ENCODE measurements at places on chromosomes 4 and X. TPM values are rescaled to one million over a fixed set of nuclear protein-coding genes. Genes with fewer than 3 reads are reported as not detected.

The FGG gene
- polyA plus RNA-seq: 32.8 TPM

GRCh38 chrX:3780564-3780963, 67.1 kb upstream of the PRKX start:
- DNase-seq: no peak

- no peak for DNase-seq
Observed at GRCh38 chrX:72141372-72142004, 9.8 kb upstream of the RTL5 start.

DNA sequence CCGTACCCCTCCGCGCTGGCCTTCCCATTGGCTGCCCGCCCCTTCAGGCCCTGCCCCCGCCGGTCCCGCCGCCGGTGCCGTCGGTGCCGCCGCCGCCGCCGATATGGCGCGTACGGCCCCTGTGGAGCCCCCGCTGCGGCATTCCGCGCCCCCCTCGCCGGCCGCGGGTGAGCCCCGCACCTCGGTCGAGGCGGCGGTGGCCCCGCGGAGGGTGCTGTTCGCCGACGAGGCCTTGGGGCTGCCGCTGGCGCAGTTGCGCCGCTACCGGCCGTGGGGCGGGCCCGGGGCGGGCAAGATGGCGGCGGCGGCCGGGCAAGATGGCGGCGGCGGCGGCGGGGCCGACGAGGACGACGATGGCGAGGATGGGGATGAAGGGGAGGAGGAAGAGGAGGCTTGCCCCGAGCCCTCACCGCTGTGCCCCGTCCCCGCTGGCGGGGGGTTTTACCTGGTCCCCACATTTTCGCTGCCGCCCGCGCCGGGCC, at the start of gene PPP1R3F:
PPP1R3F (plus strand) TSS at position 27 of the 482 bp plus-strand sequence; CDS start at position 104, 77 bp downstream.
- no peak for DNase-seq

The ARX gene
- polyA plus RNA-seq: 0.21 TPM

- peak; percentile 1 for DNase-seq
Observed at GRCh38 chr4:22237155-22237751, 278.6 kb downstream of the ADGRA3 start.

The GPC4 gene
- 19.5 TPM for polyA plus RNA-seq

DNA sequence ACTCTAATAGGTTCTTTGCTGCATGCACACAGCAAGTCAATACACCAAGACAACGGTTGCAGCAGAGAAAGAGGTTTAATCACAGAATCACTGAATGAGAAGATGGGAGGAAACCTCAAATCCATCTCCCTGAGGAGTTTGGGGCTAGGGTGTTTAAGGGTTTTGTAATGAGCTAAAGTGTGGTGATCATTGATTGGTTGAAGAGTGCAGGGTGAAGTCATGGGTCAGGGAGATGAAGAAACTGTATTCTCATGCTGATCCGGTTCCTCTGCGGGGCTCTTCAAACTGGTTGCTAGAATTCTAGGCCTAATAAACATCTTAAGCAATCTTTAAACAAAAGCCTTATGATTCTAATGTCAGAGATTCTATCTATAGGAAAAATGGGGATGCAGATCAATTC, 432.5 kb upstream of the FAM47C start:
- DNase-seq: no peak

GRCh38 chr4:75598390-75598789, 31.9 kb downstream of the CDKL2 start:
- DNase-seq: no peak

GRCh38 chr4:148023512-148024181, 291.8 kb downstream of the ARHGAP10 start:
- no peak for DNase-seq

GRCh38 chr4:138494931-138495330, 252.8 kb upstream of the SLC7A11 start:
- DNase-seq: no peak

The GAGE13 gene
- polyA plus RNA-seq: not detected

- DNase-seq: peak; percentile 71
Observed at GRCh38 chrX:134749706-134750445, 91.6 kb upstream of the PLAC1 start.

DNA sequence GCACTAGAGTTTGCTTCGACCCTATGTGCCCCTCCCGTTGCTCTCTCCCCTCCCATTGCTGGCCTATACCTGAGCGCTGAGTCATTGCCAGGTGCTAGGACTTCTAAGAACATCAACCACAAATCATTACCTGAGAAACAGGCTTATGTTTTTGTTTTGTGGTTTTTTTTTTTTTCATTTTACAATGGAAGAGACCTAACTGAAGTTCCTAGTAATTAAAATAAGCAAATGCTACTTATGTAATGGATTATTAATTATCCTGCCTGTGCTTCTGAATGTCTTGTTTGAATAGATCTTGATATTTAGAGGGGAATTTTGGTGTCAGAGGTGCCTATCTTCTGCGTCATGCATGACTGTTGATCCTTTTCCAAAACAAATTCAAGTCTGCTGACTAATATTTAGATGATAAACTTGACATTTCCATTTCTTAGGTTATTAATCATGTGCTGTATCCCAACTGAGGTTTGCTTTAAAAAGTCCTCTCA, 275.4 kb upstream of the CPEB2 start:
- DNase-seq: no peak

The TMPRSS11F gene
- not detected for polyA plus RNA-seq

DNA sequence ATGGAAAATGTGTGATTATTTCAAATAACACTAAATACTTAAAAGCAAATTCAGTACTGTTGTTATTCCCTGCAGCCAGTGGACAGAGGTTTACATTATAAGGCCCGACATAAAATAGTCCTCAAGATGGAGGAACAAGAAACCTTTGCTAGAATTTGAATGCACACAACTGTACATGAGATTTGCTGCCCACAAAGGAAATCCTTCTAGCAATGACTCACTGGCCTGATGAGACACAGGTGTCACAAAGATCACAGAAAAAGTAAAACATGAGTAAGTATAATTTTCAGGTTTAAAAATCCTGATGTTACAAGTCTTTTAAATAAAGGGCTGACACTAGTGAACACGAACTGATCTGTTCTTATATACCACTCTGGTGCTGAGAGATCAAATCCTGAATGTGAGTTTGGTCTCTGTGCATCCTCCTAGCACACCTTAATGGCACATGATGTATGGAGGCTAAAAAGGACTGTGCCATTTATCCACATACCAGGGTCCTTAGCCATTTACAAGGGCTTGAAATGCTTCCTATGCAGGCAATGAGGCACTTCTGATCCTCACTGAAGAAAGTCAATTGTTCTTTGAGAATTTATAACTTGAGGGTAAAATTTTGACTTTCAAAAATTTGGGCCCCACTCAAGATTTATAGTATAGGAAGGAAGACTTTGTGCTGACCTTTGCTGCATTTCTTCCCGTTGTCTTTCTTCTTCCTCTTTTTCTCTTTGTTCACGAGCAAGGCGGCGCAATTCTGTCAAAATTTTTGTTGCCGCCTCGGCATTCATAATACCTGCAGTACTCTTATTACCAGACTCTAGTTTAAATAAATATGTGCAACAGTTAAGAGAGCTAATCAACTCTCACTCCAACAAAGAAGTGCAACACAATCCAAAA, 23.0 kb downstream of the MAP7D3 start:
- DNase-seq: no peak

GRCh38 chr4:102390438-102390837, 45.2 kb upstream of the SLC39A8 start:
- DNase-seq: no peak

DNA sequence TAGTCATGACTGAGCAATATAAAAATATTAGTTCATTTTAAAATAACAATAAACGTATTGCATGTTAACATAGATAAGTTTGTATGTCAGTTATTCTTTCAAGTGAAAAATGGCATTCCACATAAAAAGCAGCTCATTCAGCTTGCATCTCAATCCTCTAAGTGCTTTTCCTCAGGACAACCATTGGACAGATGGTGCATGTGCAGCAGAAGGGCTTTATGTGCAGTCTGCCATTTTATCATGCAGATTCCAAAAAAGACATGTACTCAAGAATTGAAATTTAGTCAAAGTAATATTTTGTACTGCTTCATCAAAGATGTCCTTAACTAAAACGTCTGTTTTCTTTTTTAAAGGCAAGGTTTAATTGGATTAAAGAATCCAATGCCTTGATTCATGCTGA, 93.4 kb downstream of the RS1 start:
- no peak for DNase-seq

The OTC gene
- polyA plus RNA-seq: 0.91 TPM

GRCh38 chr4:87321888-87322287, 794 bp downstream of the HSD17B13 start:
- no peak for DNase-seq

- DNase-seq: peak; percentile 27
Observed at GRCh38 chr4:688854-689681, at the start of gene SLC49A3. SLC49A3 (minus strand) TSS chr4:689151; CDS start chr4:689127, 24 bp downstream.

DNA sequence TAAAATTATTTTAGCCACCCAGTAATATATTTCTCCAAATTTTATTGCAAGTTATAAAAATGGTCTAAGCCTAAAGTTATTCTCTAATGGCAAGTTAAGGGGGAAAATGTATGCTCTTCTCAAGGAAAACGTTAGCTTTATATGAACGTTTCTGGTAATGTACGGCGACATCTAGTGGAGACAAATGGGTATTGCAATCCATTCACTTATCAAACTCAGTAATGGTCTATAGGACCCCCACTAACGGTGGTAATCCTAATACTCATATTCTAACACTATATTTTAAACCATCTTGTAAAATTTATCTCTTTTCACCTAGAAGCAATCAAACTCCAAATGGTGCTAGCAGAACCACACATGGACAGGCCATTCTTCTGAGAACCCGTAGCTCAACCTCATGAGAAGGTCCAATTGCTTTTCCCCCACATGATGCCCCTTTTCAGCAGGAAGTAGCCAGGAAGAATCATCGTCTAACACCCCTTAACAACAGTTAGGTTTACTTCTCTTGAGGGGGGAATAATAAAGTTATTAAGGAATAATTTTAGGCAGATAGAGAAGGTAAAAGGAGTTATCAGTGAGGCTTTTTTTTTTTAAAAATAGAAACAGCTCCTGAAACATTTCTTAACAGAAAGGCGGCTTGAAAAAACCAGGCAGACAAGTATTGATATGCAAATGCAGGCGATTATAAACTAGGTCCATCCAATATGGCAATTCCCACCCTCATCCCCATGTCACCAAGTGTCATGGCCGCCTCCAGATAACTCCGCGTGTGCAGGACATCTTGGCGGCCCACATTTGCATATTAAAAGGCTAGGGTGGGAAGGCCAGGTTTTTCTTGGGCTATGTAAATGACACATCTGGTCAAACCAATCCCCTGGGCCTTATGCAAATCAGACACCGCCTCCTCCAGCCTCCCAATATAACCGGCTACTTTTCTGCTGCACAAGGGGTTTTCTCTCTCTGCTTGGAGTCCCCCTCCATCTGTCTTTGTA, 35.0 kb downstream of the NUDT11 start:
- DNase-seq: peak; percentile 66

DNA sequence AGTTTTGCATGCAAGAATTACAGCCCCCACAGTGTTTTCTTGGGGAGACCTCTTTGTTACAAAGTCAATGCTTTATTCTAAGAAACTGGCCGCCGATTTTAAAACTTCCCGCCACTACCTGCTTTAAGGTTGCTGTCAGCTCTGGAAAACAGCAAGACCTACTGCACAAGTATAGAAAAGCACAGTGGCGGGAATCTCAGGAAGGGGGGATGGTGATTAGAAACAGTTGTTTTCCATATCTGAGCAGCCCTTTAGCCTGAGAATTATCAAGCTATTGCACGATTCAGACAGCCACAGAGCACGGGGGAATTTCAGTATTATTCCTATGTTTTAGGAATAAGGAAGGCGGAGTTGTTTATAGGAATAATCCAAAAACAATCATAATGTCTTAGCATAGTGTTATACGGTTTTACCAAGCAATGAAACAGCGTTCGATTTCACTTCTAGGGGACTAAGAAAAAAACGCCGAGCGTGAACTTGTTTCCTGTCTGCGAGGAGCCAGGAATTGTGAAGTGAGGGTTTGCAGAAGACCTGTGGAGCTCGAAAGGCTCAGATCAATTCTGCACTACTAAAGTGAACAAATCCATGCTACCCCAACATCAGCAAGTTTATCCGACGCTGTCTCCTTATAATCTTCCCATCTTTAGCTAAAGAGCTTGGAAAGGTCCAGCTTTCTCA, 81.3 kb downstream of the HMGN5 start:
- DNase-seq: peak; percentile 39

- DNase-seq: peak; percentile 61
Observed at GRCh38 chr4:105145156-105145902, 1.3 kb upstream of the TET2 start.

Data from lung (tissue), 17 donors.